ENCODE measurements at places on chromosomes 5 and 9.

- peak; percentile 75 for DNase-seq
Measured at GRCh38 chr5:10320793-10321192, 13.1 kb upstream of the CMBL start.

DNA sequence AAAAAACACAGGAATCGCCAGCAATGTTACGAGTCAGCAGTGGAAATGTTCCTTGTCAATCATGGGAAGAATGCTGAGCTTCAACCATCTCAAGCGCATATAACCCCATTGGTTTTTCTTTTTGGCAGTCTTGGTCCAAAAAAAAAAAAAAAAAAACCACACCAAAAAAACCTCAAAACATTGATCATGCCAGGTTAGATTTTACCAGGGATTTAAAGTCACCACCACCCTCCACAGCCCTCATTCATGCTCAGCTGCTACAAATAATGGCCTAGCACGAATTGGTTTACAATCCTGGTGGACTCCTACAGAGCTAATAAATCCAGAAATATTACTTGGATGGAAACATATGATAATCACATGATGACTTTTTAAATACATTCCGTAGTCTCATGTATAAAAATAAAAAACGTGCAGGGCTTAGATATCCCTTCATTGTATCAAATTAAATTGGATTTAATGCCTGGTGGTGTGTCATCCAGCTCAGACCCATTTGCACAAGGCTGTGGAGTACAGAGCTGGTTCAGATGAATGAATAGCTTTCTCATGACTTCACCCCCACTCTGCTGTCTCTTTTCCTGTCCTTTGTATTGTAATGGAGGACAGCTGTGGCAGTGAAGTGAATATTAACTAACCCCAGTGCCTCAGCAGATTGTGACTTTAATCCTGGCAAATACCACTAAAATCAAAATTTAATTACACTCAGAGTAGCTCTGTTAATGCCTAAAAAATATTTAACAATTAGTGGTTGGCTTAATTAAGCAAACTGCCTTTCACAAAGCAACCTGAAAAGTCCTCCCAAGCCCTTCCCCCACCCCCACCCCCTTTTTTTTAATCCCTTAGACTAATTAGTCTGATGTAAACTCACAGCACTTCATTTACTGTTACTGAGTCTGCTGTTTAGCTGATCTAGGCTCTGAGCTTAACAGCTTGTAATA is 626.5 kb upstream of the ZNF608 start:
- DNase-seq = no peak

DNA sequence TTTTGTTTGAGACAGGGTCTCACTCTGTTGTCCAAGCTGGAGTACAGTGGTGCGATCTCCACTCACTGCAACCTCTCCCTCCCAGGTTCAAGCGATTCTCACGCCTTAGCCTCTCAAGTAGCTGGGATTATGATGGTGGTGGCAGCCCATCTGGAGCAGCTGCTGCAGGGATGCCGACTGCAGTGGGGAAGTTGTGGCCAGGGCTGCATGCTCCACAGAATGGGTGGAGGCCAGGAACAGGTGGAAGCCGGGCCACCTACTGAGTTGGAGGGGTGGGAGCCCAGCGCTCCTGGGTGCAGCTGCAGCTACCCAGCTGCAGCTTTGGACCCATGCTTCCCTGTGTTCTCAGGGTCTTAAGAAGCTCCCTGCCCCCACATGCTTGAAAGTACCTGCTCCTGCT is 99.7 kb downstream of the SCAI start:
- no peak for DNase-seq

GRCh38 chr9:12368569-12368968 is 324.6 kb upstream of the TYRP1 start:
- DNase-seq = no peak
